ENCODE measurements at places on chromosomes 5 and 9. TPM values are rescaled to one million over a fixed set of nuclear protein-coding genes. Genes with fewer than 3 reads are reported as not detected.

GRCh38 chr9:107219486-107220077, 63.5 kb upstream of the RAD23B start:
- no peak for DNase-seq

- peak; percentile 79 for DNase-seq
Measured at GRCh38 chr9:33374634-33375237, 27.6 kb downstream of the AQP7 start.

GRCh38 chr5:34626036-34626435, 30.1 kb upstream of the RAI14 start:
- peak; percentile 60 for DNase-seq

Gene CDX1
- not detected for total RNA-seq

Gene GRIN3A
- total RNA-seq, result not detected
